ENCODE measurements at places on chromosomes 6 and 20. TPM values are rescaled to one million over a fixed set of nuclear protein-coding genes. Genes with fewer than 3 reads are reported as not detected.

- no peak for DNase-seq
These were observed 79.9 kb downstream of the GCLC start for GRCh38 chr6:53464927-53465460.

Gene RAET1E
- polyA plus RNA-seq: not detected

DNA sequence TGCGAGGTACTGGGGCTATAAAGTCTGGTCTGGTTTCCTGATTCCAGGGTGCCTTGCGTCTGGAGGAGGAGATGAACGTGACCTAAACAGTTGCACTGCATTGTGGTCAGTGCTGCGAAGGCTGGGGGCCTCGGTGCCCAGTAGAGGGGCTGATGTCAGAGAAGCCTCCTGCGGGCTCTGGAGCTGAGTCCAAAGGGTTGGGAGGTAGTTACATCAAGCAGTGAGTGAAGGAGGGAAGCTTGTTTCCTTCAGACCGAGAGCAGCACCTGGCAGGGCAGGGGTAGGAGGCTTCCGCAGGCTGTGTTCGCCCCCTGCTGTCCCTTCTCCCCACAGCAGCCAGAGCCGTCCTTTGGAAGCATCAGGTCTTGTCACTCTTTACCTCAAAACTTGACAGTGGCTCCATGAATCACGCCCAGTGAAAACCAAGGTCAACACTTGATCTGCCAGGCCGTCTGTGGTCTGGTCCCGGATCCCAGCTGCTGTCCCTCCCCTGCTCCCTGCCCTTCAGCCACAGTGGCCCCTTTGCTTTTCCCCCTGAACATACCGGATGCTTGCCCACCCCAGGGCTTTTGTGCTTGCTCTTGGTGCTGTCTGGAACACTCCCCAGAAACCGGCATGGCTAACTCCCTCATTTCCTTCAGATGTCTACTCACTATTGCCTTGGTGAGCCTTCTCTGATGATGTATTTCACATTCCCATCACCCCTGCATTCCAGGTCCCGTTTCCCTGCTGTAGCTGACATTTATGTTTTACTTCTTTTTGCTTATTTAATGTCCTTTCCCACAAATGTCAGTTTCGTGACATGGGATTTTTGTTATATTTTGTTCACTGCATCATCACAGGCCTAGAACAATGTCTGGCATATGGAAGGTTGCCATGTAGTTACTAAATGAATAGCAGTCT, 7.0 kb downstream of the DYNLRB1 start:
- peak; percentile 70 for DNase-seq

Gene SRMS
- not detected for polyA plus RNA-seq

Gene LY6G6D
- not detected for polyA plus RNA-seq

Gene BMP2
- 0.07 TPM for polyA plus RNA-seq
